ENCODE measurements at places on chromosomes 4 and X.

GRCh38 chr4:10028910-10029309 is 7.6 kb upstream of the SLC2A9 start:
- DNase-seq: peak; percentile 41

GRCh38 chr4:33116871-33117270 is 2396.7 kb downstream of the PCDH7 start:
- DNase-seq: no peak

GRCh38 chr4:184526228-184526627 is 51.9 kb upstream of the IRF2 start:
- DNase-seq: no peak

- no peak for DNase-seq
These were observed 22.0 kb downstream of the MTMR1 start for GRCh38 chrX:150715184-150715583.

- no peak for DNase-seq
These were observed 85.2 kb upstream of the LNX1 start for GRCh38 chr4:53676402-53676871.

DNA sequence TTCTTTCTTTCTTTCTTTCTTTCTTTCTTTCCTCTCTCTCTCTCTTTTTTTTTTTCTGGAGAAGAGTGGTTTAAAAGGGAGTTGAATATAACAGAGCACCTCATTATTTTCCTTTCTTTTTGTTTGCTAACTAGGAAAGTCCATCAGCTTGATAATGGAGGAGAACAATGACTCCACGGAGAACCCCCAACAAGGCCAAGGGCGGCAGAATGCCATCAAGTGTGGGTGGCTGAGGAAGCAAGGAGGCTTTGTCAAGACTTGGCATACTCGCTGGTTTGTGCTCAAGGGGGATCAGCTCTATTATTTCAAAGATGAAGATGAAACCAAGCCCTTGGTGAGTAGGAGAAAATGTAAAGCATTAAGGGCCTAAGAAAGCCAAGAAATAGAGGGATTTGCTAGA is 95.4 kb downstream of the ARHGAP24 start:
- no peak for DNase-seq

- no peak for DNase-seq
These were observed 60.7 kb downstream of the EFHC2 start for GRCh38 chrX:44282753-44283152.

GRCh38 chrX:46727441-46727840 is 31.5 kb downstream of the SLC9A7 start:
- no peak for DNase-seq

- DNase-seq: peak; percentile 50
These were observed 115.6 kb upstream of the NALF2 start for GRCh38 chrX:69388526-69388925.

- DNase-seq: no peak
These were observed 67.6 kb upstream of the PPARGC1A start for GRCh38 chr4:23957465-23957864.

GRCh38 chr4:5998333-5998936 is 19.8 kb downstream of the C4orf50 start:
- DNase-seq: peak; percentile 67

GRCh38 chr4:138804711-138805110 is 210.9 kb upstream of the NOCT start:
- no peak for DNase-seq

DNA sequence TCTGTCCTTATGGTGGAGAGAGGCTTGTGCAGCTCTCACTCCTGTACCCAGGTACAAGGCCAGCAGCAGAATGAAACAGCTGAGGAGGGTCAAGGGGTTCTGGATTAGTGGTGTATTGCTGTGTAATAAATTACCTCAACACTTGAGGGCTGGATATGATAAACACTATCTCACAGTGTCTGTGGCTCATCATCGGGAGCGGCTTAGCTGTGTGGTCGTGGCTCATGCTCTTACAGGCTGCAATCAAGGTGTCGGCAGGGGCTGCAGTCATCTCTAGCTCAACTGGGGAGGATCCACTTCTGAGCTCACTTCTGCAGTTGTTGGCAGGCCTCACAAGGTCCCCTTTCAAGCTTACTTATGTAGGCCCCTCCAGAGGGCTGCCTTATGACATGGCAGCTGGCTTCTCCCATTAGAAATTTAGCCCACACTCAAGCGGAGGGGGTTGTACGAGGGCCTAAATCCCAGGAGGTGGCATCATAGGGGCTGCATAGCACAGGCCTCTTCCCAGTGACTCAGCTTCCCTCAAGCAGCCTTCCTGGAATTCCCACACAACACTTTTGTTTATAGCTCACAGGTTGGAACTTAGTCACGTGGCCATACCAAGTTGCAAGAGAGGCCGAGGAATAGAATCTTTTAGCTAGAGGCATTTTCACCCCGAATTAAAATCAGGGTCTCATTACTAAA is 148.2 kb upstream of the RPS6KA3 start:
- DNase-seq: no peak

DNA sequence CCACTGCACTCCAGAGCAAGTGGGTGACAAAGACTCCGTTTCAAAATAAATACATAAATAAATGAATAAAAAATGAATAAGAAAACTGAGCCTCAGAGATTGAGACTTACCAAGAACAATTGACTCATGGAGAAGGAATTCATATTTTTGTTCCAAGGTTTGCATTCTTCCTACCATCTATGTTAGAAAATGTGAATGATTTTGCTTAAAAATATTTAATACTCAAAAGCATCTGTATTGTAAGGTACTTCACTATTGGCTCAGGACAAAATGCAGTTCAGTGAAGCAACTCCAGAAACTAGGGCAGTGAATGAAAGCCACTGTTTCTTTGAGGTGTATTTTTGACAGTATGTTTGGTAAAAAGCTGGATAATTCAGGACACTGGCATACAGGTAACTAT is 54.1 kb downstream of the XAGE2 start:
- no peak for DNase-seq

DNA sequence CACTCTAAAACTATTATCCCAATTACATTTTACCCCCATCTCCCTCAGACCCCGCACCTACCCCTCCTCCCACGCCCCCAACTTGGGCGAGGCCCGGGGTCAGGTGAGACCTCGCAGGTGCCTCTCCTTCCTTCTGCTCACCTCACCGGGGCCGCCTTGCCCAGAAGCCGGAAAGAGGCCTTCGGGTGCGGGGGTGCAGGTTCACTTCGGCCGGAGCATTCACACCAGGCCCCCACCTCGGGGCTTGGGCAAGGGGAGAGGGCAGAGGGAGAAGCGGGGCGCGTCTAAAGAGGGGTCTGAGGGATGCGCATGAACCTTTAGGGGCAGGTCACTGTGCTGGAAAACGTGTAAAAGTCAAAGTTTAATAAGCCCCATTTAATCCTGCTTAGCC is 427 bp downstream of the ZNF182 start:
- DNase-seq: peak; percentile 42

- no peak for DNase-seq
These were observed 300.3 kb upstream of the IGFBP7 start for GRCh38 chr4:57410331-57411052.

DNA sequence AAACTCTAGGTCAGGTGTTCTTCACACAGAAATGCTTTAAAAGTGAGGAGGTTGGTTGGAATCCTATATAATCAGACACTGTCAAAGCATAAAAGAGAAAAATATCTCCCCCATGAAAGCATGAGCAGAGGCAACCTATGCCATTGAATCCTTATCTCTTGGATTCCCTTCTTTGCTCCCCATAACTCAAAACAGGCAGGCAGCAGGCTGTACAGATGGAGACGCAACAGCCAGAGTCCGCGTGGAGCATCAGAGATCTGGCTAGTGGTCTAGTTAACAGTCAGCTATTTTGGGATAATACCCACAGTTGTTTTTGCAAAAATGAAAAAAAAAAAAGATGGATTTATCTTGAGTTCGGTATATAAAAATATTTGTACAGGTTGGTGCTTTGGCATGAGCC is 490.0 kb upstream of the TENM3 start:
- no peak for DNase-seq

GRCh38 chr4:40003986-40004385 is 26.3 kb upstream of the PDS5A start:
- DNase-seq: no peak

Data from right forelimb (tissue), 1 donor.